ENCODE measurements at places on chromosomes 2 and 18.

DNA sequence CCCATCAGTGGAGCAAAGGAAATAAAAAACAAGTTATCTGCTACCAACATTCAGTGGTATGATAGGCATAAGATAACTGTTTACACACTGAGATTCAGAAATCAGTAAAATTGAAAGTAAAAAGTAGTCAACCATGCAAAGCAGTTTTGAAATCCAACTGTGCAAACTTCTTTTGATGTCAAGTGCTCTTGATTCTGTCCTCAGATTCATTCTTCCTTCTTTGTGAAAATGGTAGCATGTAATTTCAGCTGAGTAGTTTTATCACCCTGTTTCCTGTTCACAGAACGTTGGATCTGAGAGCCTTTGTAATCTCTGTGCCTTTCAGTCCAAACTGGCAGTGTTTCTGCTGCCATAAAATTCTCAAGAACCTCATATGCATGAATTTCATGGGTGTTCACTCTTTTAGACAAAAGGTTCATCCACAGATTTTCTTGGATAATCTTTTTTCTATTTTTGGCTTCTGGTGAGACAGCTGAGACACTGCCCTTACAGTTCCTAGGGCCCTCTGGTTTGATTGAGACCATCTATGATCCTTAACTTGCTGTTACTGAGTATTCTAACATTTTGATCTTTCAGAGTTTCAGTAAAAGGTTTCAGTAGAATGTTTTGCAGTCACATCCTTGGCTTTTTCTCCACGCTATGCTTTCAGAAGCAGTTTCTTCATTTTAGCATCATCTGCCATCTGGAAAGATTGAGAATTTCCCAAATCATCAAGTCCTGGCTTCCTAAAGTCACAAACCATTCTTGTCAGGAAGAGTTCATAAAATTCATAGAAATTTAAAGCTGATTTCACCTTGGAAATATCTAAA is 272.3 kb upstream of the EPHA4 start:
- no peak for DNase-seq

DNA sequence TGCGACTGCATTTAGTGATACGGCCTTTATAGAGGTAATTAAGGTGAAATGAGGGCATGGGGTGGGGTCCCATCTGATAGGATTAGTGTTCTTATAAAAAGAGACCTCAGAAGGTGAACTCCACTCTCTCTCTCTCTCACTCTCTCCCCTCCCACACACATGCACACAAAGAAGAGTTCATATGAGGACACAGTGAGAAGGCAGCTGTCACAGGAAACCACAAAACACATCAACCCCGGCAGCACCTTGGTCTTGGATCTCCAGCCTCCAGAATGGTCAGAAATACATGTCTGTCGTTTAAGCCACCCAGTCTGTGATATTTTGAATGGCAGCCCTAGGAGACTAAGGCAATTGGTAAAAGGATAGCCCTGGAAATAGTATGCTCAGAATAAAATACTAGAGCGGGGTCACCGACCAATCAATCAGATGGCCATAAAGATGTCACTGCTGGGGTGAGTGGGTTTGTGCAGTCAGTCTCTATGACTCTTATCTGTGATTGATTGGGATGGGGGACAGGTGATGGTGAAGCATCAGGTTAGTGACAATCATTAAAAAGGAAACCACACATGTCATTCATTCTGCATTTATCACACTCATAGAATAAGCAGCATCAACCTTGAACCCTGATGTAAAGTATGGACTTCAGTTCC is 118.9 kb upstream of the POU3F3 start:
- DNase-seq: no peak

- peak; percentile 41 for DNase-seq
These were observed 41.9 kb downstream of the KCNJ3 start for GRCh38 chr2:154740361-154740760.

DNA sequence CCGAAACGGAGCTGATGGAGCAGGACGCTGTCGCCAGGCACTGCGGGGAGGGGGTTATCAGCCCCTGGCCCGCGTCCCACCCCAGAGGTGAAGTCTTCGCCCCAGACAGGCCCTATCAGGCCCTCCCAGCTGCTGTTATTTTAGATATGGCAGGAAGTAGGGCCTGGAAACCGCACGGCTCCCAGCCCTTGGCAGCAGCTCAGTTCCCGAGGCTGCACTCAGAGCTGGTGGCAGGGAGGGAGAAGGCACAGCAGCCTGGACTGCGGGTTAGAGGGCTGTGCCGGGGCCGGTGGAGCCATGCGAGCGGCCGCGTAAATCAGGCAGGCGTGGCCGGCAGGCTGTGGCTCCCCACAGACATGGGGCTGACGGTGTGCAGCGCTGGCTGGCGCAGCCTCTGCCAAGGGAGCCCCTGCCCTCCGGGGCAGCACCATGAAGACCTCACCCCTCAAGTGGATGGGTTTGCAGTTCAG is 111.4 kb downstream of the NFATC1 start:
- DNase-seq: peak; percentile 88

DNA sequence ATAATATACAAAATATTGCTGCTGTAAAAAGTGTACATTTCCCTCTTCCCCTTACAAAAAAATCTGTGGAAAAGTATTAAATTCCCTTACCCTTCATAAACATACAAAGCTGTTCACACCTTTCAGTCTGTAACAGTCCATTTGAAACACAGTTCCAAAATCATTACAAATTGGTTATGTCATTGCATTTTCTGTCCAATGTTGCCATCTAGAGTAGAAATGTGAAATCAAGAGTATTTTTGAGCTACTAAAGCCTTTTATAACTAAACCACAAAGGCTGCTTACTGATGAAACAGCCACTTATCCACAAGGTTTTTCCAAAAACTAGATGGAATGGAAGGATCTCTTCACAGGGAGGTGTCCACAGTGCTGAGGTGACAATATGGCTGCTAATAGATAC is 72.5 kb downstream of the SS18 start:
- DNase-seq: no peak

GRCh38 chr2:887639-888038 is 63.0 kb upstream of the SNTG2 start:
- DNase-seq: no peak

Measured in femur (tissue), 1 donor.